ENCODE measurements at places on chromosomes 12 and 14.

- DNase-seq, result no peak
Measured at GRCh38 chr14:37992499-37992898, 215.2 kb upstream of the SSTR1 start.

DNA sequence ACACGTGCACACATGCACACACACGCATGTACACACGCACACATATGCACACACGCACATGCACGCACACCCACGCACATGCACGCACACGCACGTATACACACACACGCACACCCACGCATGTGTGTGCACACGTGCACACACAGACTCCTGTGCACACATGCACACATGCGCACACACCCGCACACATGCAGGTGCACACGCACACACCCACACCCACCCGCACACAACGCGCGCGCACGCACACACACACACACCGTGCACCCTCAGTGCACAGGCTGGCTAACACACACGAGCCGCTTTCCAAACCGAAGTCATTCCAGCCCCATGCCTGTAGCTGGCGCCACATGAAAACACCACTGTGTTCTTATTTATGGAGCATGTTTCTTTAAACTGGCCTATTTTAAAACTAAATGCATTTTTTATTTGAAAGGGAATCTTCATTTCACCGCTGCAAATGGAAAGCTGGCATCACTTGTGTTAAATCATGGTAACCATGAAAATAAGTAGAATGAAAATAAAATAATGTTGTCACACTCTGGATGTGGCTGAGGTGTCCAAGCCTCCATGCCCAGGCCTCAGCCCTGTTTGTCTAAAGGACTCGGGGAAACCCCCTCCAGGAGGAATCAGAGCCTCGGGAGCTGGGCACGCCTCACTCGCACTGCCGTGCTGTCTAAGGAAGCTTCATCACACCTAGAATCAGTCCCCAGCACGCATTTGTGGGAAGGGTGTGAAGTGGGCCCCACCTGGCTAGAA lies 45.1 kb downstream of the GALNT9 start:
- no peak for DNase-seq

DNA sequence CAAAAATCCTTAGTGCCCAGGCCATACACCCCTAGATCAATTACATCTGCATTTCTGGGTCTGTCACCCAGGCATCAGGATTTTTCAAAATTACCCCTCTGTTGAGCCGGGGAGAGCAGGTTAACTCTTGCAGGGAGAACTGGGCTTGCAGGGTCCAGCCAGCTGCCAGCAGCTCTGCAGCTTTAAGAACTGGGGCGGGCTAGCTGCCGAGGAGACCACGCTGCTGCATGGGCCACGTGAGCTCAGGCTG lies at the start of gene DGLUCY:
TSS of gene DGLUCY (plus strand) at position 245 of the 250 bp plus-strand sequence. CDS start 46,222 bp downstream, outside the sequence.
- no peak for DNase-seq

DNA sequence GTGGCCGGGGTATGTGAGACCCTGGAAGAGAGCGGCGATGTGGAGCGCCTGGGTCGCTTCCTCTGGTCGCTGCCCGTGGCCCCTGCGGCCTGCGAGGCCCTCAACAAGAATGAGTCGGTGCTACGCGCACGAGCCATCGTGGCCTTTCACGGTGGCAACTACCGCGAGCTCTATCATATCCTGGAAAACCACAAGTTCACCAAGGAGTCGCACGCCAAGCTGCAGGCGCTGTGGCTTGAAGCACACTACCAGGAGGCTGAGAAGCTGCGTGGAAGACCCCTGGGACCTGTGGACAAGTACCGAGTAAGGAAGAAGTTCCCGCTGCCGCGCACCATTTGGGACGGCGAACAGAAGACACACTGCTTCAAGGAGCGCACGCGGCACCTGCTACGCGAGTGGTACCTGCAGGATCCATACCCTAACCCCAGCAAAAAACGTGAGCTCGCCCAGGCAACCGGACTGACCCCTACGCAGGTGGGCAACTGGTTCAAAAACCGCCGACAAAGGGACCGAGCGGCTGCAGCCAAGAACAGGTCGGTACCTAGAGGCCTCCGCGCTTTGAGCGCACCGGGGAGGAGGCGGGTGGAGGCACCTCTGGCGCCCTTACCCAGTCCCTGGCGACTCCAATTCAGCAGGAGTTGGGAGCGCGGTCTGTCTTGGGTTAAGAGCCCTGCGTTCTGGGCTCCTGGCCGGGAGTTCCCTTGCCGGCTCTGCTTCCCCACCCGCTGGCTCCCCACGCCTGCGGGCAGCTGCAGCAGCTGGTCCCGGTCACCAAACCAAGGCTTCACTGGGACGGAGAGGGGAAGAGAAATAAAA lies 700 bp downstream of the SIX6 start:
- peak; percentile 15 for DNase-seq

GRCh38 chr12:123075646-123076171 lies 75.2 kb downstream of the PITPNM2 start:
- DNase-seq, result peak; percentile 48

DNA sequence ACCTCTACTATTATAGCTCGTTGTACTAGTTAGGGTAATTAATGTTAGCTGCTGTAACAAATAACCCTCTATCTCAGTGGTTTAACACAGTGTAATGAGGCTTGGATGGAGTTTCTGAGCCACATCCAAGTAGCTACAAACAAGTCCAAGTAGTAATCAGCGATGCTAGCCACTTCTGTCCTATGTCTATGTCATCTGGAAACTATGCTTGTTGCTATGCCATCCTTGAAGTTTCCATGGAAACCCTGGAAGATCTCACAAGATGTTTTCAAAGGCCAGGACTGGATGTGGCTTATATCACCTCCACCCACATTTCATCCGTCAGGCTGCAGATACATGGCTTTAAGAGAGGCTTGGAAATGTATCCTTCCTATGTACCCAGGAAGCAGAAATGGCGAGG lies 422.1 kb downstream of the AACS start:
- DNase-seq, result no peak

GRCh38 chr14:61444215-61444768 lies 122.9 kb downstream of the PRKCH start:
- DNase-seq, result no peak

DNA sequence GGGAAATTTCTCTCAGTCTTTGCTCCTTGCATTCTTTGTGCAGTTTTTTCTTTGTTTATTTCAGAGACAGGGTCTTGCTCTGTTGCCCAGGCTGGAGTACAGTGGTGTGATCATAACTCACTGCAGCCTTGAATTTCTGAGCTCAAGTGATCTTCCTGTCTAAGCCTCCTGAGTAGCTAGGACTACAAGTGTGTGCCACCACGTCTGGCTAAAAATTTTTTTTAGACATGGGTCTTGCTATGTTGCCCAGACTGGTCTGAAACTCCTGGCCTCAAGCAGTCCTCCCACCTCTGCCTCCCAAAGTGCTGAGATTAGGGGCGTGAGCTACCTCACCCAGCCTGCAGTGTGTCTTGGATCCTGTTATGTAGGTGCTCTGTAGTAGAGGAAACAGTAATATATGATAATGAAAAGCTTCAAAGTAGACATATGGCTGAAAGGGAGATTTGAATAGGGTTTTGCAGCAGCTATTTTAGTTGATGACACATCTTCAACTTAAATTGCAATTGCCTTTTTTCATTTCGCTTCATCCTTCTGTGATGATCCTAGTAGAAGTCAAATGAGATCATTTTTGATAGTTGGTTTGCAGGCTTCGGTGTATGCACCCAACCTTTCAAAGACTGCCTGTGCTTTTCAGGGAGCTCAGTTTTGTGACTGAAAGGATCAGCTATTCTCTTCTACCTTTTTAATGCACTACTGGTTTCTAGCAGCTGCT lies 75.4 kb downstream of the FUT8 start:
- DNase-seq, result no peak

- no peak for DNase-seq
Measured at GRCh38 chr14:63795532-63795931, 57.3 kb upstream of the SYNE2 start.

GRCh38 chr12:49598527-49598926 lies 6.9 kb downstream of the FAM186B start:
- DNase-seq, result no peak

- DNase-seq, result no peak
Measured at GRCh38 chr12:12934556-12934955, 17.4 kb downstream of the GPRC5D start.

DNA sequence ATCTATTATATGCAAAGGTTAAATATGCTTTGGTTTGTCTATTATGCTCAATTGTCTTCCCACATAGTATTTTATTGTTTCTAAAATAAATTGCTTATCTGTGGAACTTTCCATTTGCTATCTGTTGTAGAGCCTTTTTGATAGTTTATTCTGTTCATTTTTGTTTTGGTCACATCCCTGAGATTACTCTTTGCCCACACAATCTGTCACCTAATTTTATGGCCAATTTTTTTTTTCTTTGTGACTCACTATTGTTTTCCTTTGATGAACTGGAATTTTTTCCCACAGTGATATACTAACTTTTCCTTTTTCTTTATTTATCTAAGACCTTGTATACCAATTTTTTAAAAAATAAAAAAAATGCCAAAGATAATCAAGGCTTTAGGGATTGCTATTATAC lies 61.1 kb downstream of the RASSF9 start:
- DNase-seq, result no peak

DNA sequence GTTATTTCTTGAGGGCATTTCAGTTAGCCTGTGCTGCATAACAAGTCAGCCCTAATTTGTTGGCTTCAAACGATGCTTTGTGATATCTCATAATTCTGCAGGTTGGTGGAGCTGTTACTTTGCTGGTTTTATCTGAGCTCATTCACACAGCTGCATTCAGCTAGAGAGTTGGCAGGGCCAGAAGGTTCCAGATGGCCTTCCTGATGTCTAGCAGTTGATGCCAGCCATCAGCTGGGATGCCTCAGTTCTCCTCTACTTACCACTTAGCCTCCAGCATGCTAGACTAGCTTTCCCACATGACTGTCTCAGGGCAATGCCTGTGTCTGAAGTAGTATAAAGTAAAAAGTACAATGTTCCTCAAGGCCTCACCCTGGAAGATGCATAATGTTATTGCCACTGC lies 130.6 kb downstream of the SLC35F4 start:
- no peak for DNase-seq

DNA sequence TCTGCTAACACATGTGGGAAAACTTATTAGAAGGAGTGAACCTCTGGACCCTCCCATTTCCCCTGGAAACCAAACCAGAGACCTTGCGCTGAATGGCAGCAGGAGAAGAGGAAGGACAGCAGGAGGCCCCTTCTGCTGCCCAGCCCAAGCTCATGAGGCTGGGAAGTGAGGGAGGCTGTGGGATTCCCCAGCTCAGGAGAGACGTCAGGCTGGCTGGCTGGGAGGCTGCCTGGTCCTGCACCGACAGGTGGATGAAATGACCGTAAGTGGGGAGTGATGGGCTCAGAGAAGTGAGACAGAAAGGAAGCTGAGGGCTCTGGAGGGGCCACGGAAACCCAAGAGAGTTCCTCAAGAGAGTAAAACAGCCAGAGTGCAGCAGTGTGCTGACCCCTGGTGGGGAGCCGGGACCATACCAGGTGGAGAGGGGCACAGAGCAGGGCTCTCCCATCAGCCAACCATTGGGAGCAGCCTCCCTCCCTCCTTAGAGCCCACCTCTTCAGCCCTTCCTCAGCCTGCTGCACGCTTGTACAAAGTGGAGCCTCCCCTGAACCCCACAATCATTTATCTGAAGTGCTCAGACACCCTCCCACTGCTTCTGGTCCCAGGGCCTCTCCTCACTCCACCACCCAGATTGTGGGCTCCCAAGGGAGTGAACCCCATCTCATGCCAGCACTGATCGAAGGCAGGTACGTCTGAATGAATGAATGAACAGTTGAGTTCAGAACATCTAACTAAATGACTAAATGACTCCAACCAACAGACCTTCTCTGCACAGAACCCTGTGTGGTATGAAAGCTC lies 14.0 kb downstream of the TAMALIN start:
- peak; percentile 59 for DNase-seq

GRCh38 chr14:41608681-41609390 lies 2.2 kb downstream of the LRFN5 start:
- DNase-seq, result peak; percentile 3

GRCh38 chr12:1799051-1799881 lies 21.1 kb upstream of the LRTM2 start:
- no peak for DNase-seq
